ENCODE measurements at places on chromosomes 12 and 14. TPM values are rescaled to one million over a fixed set of nuclear protein-coding genes. Genes with fewer than 3 reads are reported as not detected.

The HOXC10 gene
- 0.68 TPM for total RNA-seq

DNA sequence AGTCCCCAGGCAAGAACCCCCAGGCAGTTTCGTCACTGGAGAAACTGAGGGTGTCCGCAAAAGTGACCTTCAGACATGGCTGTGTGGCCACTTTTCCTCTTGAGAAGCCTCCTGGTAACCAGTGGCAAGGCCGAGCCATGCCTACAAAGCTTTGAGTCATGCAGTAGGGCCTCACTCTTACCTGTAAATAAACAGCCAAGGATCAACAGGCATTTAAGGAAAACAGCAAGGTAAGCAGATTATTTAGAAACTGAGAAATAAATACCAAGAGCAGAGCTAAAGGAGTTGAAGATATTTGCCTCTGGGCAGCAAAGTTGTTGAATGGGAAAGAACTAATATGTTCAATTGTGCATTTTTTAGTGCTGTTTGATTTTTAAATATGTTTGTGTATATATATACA, 141.0 kb upstream of the BCL2L14 start:
- no peaks in the 10 kb centered on the region for H3K4me1 ChIP-seq
- H3K4me3 ChIP-seq = no peak overlapping the region
- no peak overlapping the region for H3K27ac ChIP-seq
- no peaks in the 10 kb centered on the region for H3K27me3 ChIP-seq
- H3K36me3 ChIP-seq = no peaks in the 10 kb centered on the region

- peaks cover 8% of the 10 kb centered on the region for H3K4me1 ChIP-seq
- H3K27me3 ChIP-seq = no peaks in the 10 kb centered on the region
- no peak overlapping the region for H3K4me3 ChIP-seq
These were observed 316.2 kb downstream of the PAWR start for GRCh38 chr12:79374545-79374944.

The ARHGAP5 gene
- total RNA-seq = 58.6 TPM

DNA sequence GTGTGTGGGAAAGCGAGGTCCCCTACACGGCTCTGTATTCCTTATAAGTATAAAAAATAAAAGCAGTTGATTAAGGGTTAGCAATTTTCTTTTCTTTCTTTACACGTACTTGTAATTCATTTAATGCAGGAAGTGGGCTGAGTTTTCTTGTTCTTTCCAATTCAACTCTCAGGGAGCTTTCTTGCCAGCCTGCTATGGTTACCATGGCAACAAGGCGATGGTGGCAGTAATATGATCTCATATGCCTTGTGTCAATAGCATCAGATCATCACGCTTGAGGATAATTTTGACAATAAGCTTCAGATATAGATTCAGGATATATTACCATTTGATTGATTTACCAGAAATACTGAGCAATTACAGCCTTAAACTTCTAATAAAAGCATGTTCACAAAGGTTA, 466.5 kb downstream of the APAF1 start:
- H3K4me1 ChIP-seq = no peaks in the 10 kb centered on the region
- DNase-seq = no peak
- H3K36me3 ChIP-seq = no peaks in the 10 kb centered on the region
- H3K27me3 ChIP-seq = no peaks in the 10 kb centered on the region
- no peak overlapping the region for H3K27ac ChIP-seq

GRCh38 chr12:120469450-120470149, at the start of gene SRSF9:
TSS of gene SRSF9 (minus strand) at chr12:120469748. CDS start at chr12:120469609, 139 bp downstream.
- no peaks in the 10 kb centered on the region for H3K27me3 ChIP-seq
- H3K4me1 ChIP-seq = peaks cover 41% of the 10 kb centered on the region
- peaks cover 13% of the 10 kb centered on the region for H3K36me3 ChIP-seq

The SOAT2 gene
- total RNA-seq = not detected

Data from adrenal gland (tissue), 19 donors.